ENCODE measurements at places on chromosomes 1 and 21. TPM values are rescaled to one million over a fixed set of nuclear protein-coding genes. Genes with fewer than 3 reads are reported as not detected.

IFNGR2 gene
- 1.4 TPM for total RNA-seq

ZNF683 gene
- total RNA-seq: 1.6 TPM

FALEC gene
- 0.55 TPM for total RNA-seq

TEDDM1 gene
- not detected for total RNA-seq

LMOD1 gene
- not detected for total RNA-seq
